ENCODE measurements at places on chromosomes 12 and 14.

GRCh38 chr12:16350682-16351081, 3.2 kb downstream of the MGST1 start:
- no peak for DNase-seq

DNA sequence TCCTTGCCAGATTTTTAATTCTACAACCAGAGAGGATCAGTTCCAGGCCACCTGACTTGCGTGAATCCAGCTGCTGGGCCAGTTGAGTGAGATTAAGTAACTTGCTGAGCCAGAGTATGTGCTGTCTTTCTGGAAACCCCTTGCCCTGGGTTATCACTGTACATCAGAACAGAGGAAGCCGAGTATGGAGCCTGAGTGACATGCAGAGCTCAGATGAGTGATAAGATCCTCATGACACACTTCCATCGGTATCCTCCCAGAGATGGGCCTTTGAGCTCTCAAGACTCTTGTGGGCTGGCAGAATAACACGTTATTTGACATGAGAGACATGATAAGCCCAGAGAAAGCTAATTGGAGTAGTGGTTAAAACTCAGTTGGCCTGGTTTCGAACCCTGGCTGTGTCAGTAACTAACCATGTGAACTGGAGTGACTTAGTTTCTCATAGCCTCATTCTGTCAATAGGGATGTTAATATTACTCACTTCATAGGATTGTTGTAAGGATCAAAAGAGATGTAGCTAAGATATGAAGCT, 388.1 kb downstream of the ZFP36L1 start:
- no peak for DNase-seq

DNA sequence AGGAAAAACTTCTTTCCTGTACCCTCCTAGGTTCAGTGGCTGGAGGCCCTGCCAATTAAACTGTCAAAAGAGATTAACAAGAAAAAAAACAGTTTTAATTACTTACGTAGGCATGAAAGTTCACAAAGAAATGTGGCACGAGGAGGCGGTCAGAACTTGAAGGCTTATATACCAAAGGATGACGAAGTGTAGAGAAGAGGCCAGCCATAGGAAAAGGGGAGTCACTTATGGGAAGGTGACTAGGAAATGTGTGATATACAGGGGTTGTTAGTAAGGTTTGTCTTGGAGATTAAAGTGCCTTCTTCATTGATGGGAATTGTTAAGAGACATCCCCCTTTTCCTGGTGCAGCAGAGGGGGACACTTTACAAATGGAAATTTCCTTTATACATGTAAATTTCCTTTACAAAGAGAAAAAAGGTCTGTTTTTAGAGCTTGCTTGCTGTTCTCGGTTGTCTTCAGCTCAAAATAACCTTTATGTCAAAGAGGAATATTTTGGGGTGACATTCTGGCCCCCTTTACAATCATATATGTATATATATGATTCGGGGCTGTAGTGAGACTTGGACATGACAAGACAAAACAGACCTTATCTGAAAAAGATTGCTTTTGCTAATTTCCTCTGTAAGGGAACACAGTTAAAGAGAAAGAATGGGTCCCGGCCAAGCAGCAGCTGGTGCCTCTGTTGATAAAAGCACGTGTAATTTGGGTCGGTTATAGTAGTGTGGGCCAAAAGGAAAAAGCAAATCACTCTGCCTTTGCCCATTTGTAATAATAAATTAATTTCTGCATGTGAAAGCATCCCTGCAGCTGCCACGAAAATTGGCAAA, 38.6 kb downstream of the SYNE2 start:
- DNase-seq: peak; percentile 13

DNA sequence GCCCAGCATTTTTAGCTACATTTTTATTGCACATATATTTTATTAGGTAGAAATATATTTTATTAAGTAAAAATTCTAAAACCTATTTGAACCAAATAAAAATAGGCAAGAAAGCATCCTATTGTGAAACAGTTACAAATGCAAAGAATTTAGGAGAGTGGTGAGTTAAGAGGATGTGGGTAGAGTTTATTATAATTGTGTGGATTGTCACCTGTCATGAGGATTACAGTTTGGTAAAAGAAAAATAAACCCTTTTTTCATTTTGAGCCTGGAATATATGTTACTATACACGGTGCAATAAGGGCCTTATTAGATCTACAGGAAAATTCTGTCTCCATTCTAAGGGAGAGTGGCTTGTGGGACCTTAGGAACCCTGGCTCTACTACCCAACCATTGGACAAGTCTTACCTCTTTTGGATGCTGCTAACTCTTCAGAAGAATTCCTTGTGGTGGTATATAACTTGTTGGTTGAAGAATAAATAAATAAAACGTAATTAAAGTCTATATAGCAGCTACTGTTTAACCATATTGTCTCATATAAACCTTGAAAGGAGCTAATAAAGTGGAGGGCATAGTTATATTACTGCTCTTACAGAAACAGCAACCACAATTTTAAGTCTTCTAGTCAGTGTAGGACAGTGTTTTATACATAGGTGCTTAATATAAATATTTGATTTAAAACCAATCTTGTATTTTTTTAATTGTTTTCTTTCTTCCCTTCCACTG, 67.8 kb downstream of the FGD4 start:
- DNase-seq: no peak

GRCh38 chr12:24467226-24467625, 481.7 kb downstream of the BCAT1 start:
- no peak for DNase-seq

DNA sequence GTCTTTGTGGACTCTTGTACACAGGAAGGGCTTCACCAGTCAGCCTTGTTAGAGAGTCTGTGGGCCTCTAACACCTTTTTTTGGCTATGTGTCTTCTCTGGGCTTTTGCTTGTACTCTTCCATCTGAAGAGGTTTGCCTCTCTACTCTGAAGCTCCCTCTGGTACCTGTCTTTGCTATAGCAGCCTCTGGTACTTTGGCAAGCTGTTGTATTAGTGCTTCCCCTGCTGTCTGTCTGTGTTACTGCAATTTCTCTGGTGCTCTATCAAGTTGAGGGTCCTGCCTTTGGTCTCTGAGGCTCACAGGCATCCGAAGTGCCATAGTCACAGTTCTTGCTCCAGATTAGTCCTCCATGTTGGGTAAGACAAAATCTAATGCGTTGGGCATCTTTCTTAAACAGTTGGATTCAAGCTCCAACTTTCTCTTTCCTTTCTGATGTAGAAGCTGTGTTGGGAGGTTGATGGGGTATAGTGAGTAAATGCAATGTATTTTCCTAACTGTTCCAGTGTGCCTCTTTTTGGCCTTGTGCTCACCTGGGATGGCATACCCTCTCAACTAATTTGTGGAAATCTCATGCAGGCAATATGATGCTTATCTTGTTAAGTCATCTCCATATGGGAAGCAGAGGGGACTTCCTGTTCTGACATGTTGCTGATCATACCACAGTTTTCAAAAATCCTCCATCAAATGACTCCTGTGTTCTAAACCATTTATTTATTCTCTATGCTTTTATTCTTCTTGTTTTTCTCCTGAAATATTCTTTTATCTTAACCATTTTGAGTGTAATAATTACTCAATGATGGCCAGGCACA, 88.8 kb downstream of the ATF7IP start:
- peak; percentile 5 for DNase-seq

DNA sequence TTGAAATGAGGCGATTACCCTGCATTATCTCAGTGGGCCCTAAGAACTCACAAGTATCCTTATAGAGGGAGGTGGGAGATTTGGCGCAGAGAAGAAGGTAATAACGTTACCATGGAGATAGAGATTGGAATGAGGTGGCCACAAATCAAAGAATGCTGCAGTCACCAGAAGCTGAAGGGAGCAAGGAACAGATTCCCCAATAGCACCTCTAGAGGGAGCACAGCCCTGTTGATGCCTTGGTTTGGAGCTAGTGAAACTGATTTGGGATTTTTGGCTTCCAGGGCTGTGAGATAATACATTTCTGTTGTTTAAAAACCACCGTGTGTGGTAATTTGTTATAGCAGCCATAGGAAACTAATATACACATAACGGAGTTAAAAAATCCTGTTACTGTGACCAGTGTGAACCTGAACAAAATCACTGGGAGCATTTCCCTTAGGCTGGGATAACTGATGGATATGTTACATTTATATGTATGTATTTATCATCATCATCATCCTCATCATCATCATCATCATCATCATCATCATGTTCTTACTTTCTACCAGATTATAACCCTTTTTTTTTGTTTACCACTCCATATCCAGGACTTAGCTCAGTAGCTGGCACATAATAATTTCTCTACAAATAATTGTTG, 100.3 kb downstream of the LIN7A start:
- no peak for DNase-seq

- DNase-seq: no peak
Measured at GRCh38 chr12:130929363-130929762, 24.3 kb upstream of the ADGRD1 start.

DNA sequence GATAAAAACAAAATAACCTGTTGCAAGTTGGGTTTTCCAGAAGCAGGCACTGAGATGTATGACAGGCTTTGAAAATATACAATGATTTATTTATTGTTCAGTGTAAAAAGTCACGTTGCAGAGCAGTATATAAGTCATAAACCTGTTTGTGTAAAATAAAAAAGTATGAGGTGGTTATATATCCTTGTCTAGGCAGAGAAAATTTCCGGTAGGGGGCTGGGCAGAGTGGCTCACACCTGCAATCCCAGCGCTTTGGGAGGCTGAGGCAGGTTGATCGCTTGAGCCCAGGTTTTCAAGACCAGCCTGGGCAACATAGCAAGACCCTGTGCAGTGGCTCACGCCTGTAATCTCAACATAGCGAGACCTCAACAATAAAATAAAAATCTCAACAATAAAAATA, 16.2 kb upstream of the PPP1CC start:
- no peak for DNase-seq

DNA sequence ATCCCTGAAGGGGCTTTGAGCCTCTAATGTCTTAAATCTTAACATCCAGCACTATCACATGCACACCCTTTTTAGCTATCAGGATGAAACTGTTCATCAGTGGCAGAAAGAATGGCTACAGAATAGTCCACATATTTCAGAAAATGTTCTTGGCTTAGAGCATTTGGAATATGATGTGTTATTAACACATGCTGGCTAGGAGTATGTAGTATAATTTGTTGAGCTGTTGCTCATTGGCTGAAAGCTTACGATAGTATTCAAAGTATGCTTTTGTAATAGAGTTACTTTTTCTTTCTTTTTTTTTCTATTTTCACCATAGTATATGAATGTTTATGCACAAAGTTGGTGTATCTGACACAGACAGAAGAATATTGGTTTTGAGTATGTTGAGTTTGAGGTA, 55.1 kb downstream of the MNAT1 start:
- DNase-seq: no peak

GRCh38 chr14:27566843-27567382, 969.1 kb upstream of the NOVA1 start:
- DNase-seq: no peak

DNA sequence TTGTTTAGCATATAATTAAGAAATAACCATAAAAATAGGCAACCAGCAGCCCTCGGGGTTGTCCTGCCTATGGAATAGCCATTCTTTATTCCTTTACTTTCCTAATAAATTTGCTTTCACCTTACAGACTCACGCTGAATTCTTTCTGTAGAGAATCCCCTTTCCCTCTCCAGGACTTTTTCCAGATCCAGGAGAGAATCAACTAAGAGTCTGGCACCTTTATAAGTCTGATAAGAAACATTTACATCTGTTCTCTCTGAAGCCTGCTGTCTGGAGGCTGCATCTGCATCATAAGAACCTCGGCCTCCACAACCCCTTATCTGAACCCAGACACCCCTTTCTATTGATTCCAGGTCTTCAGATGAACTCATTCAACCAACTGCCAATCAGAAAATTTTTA, 32.3 kb downstream of the RIMBP2 start:
- no peak for DNase-seq

GRCh38 chr14:70057519-70058136, 131.1 kb downstream of the SLC8A3 start:
- no peak for DNase-seq

- DNase-seq: peak; percentile 26
Measured at GRCh38 chr14:101360054-101360911, 201.0 kb upstream of the DIO3 start.

GRCh38 chr14:105591052-105591451, 64.7 kb downstream of the TMEM121 start:
- no peak for DNase-seq

DNA sequence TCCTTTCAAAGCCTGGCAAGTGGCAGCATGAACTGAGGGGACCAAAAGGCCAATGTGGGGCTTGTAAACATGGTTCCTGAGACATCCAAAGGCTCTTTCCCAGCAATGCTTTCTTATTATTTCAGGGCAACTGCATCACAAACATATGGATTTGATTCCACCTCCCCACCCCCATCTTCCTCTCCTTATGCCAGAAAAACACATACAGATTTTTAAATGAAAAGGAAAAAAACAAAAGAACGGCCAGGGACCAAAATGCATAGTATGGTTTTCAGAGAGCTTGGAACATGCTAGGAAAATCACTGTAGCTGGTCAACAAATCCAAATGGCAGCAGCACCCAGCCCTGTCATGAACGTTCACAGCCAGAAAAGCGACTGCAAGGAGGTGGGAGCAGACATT, 167.6 kb downstream of the ANO2 start:
- DNase-seq: no peak

- DNase-seq: no peak
Measured at GRCh38 chr12:113534555-113534954, 62.9 kb upstream of the LHX5 start.

GRCh38 chr12:630656-631632, 32.3 kb downstream of the NINJ2 start:
- DNase-seq: no peak

GRCh38 chr14:55028476-55028875, 1.4 kb downstream of the SOCS4 start:
- no peak for DNase-seq

- no peak for DNase-seq
Measured at GRCh38 chr14:32417956-32418552, 89.0 kb downstream of the AKAP6 start.

DNA sequence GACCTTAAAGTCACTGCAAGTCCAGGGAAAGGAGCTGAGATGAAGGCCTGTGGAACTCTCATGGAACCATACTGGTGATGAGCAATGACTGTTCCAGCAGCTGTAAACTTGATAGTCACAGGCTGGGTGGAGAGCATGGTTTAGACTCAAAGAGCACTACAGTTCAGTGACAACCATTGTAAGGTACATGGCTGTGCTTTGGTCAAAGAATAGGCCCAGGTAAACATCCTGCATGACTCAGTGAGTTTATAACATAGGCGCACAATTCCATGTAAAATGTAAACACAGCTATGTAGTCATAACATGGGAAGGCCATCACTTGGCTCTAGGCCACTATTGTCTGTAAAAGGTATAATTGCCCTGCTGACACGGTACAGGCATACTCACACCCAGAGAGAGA, 119.3 kb upstream of the FSCB start:
- DNase-seq: no peak

DNA sequence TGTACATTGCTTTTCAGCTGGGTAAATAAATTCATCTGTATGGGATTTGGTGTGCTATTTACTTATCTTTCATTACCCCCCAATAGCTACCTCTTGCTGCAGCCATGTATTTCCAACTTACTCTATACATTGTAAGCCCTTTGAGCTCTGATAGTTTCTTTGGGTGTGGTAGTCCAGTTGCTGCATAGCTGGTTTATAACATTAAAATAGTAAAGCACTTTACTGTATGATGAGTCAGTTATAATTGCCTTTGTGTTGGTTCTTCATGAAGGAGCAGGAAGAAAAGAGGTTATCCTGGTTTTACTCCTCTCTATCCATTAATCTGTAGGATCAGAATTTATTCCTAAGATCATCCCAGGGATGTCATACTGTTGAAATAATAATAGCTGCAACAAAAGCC, 15.7 kb downstream of the TBC1D30 start:
- DNase-seq: no peak

Measured in NCI-H1092 (cell line).